Renal cortical epithelial cell (primary cell): ENCODE measurements at places on chromosomes 4 and X.

GRCh38 chr4:7630568-7631287 is 196.0 kb upstream of the PSAPL1 start:
- peak; percentile 39 for DNase-seq

- DNase-seq: peak; percentile 61
Measured at GRCh38 chr4:17786567-17786966, 5.1 kb upstream of the FAM184B start.

DNA sequence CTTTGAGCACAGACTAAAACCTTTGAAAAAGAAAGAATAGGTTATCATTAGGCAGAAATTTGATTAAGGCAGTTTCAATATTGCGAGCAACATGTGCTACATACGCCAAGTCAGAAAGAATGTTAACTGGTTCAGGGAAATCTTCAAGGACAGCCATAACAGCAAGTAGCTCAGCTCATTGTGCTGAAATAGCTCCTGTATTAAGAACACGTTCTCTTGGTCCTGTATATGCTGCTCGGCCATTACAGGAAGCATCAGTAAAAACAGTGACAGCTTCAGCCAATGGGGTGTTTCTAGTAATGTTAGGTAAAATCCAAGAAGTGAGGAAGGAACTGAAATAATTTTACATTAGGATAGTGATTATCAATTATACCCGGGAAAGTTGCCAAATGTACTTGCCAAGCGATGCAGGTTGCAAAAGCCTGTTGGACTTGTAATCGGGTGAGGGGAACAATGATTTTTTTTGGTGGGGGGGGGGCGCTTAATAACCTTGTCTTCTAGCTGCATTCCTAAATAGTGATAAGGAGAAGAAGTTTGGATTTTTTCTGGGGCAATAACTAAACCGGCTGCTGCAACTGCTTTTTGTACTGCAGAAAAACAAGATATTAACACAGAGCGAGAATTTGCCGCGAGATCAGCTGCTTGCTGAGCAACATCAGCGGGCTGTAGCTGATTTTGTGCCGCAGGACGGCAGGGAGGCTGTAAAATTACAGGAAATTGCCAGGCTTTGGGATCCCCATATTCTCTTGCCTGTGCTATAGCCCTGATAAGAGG is 49.4 kb upstream of the RASSF6 start:
- DNase-seq: no peak

- DNase-seq: peak; percentile 28
Measured at GRCh38 chr4:140049024-140049848, 104.7 kb downstream of the MAML3 start.

- DNase-seq: peak; percentile 82
Measured at GRCh38 chr4:87853108-87853507, 20.3 kb downstream of the MEPE start.

DNA sequence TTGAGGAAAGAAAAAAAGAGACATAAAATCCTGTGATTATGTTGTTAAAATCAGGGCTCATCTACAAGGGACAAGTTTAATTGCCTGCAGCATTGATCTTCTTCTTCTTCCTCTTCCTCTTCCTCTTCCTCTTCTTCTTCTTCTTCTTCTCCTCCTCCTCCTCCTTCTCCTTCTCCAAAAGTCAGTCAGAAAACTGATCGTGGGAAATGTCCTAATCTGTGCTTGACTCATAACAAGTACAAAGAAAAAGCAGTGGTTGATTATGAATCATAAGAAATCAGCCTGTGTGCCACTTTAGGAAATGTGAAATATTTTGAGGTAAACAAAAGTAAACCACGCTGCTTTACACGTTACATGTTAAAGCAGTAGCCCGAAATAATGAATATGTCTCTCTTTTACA is 2.7 kb upstream of the ATP10D start:
- no peak for DNase-seq

DNA sequence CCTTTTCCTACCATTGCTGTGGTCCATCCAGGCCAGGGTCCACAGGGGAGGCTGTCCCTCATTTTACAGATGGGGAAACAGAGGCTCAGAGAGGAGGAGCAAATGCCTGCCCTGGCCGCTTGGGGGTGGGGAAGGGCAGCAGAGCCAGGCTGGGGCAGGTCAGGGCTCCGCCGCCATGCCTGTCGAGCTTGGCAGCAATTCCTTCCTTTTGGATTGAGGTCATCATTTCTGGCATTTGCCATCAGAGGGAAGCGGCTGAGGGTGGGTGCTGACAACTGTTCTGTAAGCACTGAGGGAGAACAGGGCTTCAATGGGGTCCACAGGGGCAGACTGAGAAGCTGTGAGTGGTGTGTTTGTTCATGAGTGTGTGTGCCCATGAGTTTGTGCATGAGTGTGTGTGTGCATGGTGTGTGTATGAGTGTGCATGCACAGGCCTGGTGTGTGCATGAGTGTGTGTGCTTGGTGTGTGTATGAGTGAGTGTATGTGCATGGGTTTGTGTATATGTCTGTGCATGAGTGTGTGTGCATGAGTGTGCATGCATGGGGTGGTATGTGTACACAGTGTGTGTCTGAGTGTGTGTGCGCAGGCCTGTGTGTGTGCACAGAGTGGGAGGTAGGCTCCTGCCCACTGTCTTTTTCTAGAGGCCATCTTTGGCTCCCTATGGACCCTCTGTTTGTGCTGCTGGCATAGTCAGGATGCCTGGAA is 115.2 kb downstream of the SORCS2 start:
- DNase-seq: no peak

- DNase-seq: no peak
Measured at GRCh38 chr4:11489453-11490083, 60.9 kb upstream of the HS3ST1 start.

- no peak for DNase-seq
Measured at GRCh38 chrX:19747652-19748610, 139.5 kb downstream of the SH3KBP1 start.

- DNase-seq: peak; percentile 47
Measured at GRCh38 chr4:66558651-66559050, 888.4 kb upstream of the EPHA5 start.

DNA sequence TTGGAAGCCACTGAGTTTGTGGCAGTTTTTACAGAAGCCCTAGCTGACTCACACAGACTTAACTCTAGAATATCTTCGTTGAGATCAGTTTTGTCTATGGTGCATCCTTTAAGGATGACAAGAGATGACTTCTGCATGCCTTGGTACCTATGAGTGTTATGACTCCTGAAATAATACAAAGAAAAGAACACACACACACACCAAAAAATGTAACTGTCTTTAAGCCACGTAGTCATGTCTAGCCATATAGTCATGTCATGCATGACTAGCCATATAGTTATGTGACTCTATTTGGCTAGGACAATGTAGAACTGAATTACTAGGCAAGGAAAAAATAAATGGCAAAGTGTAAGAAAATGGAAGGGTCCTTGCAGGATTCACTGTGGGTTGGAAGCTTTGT is 447.8 kb downstream of the NLGN4X start:
- no peak for DNase-seq

DNA sequence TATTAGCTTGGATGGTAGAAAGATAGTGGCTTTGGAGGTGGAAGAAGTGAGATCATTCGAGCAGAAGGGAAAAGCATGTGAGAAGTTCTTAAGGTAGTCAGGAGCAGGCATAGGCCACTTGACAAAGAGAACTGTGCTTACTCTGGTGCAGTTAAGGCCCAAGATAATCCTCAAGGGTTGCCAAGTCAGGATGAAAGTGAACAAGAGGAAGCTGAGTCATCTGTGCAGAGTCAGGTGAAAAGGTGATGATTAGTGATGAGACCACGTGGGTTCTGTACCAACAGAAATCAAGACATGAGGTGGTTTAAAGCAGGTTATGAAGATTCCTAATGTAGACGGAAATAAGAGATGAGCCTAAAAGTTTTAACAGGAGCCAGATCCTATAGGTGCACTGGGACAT is 369.8 kb downstream of the DTHD1 start:
- peak; percentile 9 for DNase-seq

DNA sequence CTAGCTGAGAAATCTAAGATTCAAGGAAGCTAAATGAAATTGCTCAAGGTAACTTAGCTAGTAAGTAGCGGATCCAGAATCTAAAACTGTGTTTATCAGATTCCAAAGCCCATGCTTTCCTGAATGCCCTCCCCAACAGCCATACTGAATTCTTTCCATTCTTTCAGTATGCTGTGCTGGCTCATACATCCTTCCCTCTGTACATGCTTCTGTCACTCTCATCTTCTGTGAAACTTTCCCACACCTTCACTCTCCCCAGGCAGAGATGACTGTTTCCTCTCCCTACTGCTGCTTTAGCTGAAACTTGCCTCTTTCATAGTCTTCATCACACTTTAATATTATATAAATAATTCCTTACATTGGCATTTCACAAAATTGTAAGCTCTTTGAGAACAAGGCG is 39.3 kb upstream of the SMARCAD1 start:
- no peak for DNase-seq

DNA sequence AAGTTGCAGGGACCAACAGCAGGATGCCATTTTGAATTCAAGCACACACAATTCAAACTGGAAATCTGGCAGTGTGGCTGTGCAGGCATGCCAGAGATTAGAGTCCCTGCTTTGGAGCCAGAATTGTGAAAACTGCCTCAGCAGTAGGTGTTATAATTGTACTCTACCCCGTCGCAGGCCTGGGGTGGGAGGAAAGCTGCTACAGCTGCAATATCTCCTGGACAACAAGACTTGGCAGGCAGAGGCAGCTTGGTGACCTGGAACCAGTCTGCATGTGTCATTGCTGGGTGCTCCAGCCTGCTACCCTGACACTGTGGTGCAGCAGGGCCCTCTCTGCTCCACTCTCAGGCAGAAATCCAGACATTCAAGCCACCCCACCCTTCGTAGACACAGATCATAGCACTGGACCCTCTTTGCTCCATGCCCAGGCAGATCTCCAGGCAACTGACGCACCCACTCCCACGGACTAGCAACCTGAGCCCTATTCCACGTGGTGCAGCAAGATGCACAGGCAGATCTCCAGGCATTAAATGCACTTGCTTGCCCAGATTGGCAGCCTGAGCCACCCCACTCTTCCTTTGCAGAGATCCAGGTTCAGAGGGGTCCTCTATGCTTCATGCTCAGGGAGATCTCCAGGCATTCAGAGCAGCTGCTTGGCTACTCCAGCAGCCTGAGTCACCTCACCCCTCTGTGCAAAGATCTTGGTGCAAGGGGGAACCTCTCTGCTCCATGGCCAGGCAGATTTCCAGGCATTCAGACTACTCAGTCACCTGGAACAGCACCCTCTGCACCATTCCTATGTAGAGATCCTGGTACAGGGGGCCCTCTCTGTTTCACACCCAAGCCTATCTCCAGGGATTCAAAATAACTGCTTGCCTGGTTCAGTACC is 140.5 kb downstream of the LRBA start:
- peak; percentile 87 for DNase-seq

GRCh38 chr4:86306816-86307215 is 53.0 kb downstream of the MAPK10 start:
- DNase-seq: peak; percentile 43

DNA sequence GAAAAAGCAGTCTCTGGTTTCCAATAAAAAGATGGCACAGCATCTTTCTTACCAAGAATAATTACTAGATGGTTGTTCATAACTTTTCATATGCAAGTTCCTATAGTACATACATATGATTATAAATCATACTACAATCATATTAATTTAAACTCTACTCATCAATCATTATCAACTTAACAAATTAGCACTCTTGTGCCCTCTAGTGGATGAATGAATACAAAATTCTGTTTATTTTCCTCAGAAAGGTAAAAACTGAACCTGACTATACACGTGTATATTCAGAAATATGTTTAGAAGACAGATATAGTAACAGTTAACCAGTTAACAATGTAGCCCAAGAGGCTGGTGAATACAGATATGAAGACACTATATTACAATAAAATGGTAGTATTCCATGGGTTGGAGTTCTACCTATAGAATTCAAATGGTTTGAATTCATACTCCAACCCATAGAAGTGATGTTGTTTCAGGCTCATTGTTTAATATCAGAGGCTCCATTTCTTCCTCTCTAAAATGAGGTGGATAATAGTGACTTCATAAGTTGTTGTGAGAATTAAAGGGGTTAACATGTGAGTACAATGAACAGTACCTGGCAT is 100.0 kb downstream of the ADAMTS3 start:
- DNase-seq: peak; percentile 56

DNA sequence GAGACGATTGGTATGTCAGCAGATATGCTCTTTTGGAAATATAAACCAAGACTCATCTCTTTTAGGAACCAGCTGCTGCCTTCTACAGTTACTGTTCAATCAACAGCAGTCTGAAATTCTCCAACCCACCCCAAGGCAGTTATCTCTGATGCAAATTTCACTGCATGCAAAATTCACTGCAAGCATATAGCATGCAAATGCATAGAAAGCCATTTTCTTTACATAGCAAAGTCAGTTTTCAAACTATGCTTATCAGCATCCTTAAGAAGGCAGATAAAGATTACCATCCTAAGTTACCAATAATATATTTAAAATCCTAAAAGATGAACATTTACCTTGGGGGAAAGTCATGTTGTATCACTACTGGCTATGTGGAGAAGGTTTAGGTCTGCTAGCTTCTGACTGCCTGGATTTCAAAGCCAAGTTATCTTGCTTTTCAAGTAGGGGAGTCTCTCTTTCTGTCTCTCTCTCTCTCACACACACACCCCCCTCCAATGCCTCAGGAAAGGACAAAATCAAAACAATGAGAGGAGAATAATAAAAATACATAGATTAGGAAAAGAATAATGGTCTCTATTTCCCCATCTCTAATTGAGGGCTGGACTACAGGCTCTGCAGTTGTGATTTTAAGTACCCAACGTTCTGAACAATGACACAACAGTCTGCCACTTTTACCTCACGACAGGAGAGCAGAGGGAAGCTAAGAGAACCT is 1.5 kb downstream of the NMU start:
- DNase-seq: no peak

DNA sequence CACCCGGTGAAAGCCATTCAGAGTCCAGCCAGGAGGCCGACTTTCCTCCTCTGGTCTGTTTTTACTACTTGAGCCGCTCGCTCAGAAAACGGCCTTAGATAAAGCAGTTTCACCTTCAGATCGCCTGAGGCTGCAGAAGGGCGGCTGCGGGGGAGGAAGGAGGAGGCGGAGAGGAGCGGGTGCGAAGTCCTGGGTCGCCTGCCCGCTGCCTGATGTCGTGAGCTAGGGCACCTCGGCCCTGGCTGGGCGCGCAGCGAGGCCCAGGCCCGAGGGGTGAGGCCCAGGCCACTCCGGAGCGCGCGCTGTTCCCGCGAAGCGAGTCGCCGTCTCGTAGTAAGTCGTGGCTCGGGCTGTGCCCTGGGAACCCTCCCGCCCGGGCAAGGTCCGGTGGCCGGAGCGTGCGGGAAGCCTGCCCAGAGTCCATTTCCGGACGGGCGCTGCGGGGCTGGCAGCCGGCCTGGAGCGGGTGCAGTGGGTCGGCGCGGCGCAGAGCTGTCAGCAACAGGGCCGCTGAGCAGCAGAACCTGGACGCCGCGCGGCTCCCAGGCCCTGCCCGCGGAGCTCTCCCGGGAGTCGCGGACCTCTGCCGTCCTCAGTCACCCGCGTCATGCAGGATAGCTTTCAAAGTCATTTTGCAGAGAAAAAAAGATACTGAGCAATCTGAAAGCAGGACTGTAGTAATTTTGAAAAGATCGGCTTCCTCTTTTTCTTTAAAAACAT is 18.6 kb downstream of the TRIM2 start:
- no peak for DNase-seq
